Hematopoietic multipotent progenitor cell treated with erythropoietin and hydrocortisone succinate and interleukin-3 and kit ligand, for 17 days (in vitro differentiated cells): ENCODE measurements at places on chromosomes 1 and 21.

DNA sequence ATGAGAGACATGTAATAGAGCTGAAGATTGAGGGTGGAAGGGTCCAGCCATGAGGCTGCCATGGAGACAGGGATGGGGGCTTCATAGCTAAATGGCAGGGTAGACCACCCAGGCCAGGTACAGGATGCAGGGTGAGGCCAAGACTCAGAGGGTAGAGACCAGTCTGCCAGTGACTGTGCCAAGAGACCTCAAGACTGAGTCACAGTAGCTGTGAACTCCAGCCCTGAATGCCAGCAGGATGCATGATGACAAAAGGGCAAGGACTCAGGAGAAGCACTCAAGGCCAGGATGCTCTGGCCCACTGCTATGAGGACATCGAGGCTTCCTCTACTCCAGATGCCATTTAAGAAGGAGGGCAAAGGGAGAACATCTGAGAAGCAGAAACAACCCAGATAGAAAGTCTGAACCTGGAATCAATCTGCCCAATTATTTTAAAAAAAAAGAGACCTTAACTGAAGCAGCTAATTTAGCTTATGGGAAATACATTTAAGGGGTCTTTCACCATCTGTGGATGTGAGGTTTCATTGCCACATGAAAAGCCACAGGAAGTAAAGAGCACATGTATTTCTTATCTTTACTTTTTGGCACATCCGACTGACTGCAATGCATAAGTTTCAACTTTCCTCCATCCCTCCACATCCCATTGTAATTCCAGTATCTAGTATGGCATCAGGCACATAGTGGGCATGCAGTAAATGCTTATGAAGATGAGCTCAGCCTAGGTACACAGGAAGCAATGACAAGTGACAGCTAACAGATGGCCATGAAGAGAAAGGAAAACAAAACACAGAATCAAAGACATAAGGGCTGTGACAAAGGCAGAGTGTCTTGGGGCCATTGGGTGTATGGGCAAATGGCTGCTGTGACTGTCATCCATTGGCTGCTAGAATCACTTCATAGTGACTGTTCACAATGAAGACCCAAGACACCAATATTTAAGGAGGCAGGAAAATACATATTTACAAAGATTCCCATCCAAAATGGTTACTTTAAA is 40.2 kb downstream of the SUSD4 start:
- DNase-seq: no peak

DNA sequence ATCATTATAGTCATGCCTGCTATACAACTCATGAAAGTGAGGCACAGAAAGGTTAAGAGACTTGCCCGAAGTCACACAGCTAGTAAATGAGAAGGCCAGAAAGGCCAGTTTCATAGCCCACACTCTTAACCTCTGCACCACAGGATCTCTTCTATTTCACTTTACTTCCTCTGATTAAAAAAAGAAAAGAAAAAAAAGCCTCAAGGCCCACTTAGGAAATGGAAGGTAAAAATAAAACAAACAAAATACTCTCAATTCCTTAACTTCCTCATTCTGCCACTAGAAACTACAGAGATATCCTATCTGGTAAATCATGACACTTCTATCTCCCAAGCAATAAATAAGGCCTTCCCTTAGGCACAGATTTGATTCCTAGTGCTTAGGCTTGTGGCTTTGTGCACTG is 7.6 kb upstream of the ENAH start:
- no peak for DNase-seq

- no peak for DNase-seq
These were observed 26.4 kb downstream of the ALG14 start for GRCh38 chr1:95046359-95046758.

GRCh38 chr1:27348861-27349783 is 7.3 kb downstream of the SYTL1 start:
- DNase-seq: no peak

DNA sequence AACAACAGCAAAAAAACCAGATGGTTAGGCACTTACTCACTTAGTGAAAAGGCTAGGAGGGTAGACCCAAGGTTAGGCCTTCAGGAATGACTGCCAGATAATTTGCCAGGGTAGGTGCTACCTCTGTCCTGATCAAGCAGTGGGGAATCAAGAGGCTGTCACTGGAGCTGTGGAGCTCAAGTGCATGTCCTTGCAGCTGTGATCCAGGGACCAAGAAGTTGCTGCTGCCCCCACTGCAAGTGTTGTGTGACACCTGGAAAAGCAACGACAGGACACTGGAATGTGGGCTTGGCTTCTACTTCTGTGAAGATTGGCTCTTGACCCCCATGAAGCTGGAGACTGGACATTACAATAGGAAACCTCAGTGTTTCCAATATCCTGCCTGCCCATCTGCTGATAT is 72.1 kb downstream of the PEX14 start:
- DNase-seq: no peak

GRCh38 chr1:174060090-174060489 is 37.9 kb upstream of the RC3H1 start:
- no peak for DNase-seq

- DNase-seq: no peak
These were observed 30.1 kb upstream of the SRP9 start for GRCh38 chr1:225747566-225747965.

DNA sequence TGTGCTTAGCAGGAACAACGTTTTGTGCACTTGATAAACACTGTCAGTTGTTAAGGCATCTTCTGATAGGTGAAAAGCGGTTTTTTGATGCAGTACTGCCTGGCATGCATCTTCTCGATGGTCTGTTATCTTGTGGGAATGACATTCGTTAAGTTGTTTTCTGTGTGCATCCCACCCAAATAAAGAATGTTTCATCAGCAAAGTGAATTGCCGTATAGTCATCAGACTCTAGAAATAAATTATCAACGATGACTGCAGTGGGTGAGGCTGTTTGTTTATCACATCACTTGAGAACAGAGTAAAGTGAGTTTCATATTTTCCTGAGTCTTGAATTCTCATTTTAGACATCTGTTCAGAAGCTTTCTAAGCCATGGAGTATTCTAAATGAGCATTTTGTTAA is 34.1 kb downstream of the NFIA start:
- DNase-seq: peak; percentile 81

DNA sequence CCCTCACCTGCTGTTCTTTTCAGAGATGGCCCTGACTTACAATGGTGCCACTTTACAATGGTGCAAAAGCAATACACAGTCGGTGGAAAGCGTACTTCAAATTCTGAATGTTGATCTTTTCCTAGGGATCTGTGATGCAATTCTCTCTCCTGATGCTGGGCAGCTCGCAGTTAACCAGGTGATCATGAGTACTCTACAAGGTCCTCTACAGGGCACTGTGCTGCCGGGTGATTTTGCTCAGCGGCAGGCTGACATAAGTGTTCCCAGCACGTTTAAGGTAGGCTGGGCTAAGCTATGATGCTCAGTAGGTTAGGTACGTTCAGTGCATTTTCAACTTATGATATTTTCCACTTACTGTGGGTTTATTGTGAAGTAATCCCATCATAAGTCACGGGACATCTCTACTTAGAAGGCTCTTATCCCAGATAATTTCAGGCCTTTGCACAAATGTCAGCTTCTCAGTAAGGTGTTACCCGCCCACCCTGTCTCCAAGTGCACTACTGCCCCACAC is 126.5 kb downstream of the KCNN3 start:
- no peak for DNase-seq

GRCh38 chr1:5647234-5647633 is 345.0 kb downstream of the NPHP4 start:
- DNase-seq: no peak

- DNase-seq: no peak
These were observed 7.8 kb downstream of the UBIAD1 start for GRCh38 chr1:11280719-11281376.

DNA sequence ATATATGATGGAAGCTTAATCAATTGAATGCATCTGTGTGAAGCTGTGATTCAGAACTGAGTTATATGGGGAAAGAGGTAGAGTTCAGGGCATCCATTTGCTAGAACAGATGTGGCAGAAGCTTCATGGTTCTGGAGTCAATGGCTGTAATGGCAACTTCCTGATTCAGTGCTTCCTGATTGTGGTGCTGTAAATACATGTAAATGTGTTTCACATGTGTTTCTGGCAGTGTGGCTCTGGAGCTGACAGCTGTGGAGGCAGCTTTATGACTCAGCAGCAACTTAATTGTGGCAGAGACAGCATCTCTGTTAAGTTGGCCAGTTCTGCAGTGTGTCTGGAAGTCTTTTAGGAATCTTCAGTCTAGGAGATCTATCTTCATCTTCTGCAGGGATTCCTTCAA is 226.6 kb upstream of the ZRANB2 start:
- DNase-seq: no peak

DNA sequence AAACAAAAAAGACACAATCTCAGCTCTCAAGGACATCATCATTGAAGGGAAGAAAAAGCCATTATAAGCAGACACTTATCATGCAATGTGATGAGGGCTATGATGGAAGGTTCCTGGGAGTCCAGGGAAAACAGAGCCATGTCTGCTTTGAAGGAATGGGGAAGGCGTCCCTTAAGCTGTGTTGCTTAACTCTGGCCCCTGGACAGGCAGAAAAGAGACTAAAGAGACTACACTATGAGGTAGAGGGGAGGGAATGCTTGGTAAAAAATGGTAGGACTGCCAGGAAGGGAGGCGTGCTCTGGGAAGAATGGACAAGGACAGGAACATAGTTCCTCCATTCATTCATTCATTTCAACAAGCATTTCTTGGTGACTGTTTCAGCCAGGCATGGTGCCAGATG is 21.2 kb downstream of the ASAP3 start:
- DNase-seq: no peak

GRCh38 chr1:208537198-208537597 is 293.0 kb upstream of the PLXNA2 start:
- no peak for DNase-seq

DNA sequence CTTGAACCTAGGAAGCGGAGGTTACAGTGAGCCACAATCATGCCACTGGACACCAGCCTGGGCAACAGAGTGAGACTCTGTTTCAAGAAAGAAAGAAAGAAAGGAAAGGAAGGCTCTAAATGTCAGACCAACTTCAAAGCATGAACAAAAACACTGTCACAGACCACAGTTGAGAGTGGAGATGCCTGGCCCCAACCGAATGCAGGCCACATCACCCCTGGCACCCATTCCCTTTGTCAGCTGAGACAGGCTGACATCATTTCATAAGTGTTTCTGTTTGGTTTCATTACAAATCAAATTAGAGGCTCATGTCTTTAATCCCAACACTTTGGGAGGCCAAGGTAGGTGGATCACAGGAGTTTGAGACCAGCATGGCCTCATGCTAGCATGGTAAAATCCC is 28.6 kb upstream of the NADK start:
- no peak for DNase-seq

GRCh38 chr1:19457607-19458006 is 27.7 kb downstream of the CAPZB start:
- no peak for DNase-seq

GRCh38 chr1:162252214-162252613 is 124.4 kb downstream of the SPATA46 start:
- no peak for DNase-seq

DNA sequence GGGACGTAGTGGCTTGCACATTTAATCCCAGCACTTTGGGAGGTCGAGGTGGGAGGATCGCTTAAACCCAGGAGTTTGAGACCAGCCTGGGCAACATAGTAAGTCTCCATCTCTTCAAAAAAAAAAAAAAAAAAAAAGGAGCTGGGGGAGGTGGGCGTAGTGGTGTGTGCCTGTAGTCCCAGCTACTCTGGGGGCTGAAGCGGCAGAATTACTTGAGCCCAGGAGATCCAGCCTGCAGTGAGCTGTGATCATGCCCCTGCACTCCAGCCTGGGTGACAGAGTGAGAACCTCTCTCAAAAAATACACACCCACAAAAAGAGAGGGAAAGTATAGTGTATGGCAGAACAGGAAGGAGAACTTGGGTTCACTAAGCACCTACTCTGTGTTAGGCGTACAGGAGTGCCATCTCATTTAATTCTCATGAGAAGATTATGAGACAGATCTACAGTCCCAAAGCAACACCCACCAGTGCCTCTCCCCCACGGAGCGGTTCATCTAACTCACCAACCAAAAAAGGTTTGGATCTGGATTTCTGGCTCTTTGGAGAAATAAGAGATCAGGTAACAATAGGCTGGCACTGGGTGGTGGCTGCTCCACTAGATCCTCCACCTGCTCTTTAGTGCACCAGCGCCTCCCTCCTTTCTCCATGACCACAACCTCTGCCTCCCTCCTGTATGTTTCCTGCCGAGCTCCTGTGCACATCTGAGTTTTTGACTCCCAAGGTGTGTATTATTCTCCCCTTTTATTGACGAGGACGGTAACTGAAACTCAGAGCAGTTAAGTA is 1.4 kb upstream of the TRAF5 start:
- DNase-seq: no peak

DNA sequence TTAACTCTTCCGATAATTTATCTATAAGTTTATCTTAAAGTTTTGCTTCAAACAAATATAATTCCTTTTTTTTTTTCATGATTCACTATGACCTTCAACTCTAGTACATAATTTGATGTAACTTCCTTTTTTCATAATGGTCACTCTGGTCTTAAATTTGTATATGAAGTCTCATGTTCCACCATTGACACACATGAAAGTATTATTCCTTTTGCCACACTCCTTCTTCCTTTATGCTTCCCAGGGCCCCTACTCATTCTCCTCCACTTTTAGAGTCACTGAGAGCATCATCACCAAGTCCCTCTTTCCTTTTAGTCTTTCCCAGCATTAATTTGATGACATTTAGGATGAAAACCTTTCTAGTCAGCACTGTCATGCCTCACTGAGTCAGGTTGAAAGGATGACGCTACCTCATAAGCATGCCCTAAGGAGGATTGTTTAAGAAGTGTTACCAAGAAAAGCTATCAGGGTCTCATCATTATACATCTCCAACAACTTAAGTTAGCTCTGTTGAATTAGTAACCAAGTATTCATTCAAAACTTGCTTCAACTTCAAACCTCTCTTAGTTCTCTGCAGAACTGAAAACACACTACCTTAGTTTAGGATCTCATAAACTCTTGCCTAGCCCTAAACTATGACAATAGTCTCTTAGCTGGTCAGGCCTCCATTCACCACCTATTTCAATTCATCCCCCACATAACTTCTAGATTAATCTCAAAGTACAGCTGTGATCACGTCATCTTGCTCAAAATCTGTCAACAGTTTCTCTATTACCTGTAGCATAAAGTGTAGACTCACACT is 14.5 kb downstream of the AUNIP start:
- DNase-seq: no peak

GRCh38 chr1:43237121-43237520 is 32.7 kb upstream of the TMEM125 start:
- no peak for DNase-seq

DNA sequence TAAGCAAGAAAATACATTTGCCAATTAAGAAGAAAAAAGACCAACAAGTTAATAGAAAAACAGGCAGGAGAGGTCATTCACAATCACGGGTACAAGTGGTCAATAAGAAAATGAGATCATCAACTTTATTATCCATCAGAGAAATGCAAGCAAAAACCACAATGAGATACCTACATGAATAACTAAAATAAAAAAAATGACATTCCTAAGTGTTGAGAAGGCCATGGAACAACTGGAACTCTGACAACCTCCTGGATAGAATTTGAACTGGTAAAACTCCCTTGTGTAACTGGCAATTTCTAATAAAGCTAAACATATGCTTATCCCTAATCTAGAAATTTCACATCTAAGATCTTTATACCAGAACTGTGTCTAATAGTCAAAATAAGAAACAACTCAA is 135.4 kb upstream of the BACE2 start:
- DNase-seq: no peak
